ENCODE measurements at places on chromosomes 5 and 9. TPM values are rescaled to one million over a fixed set of nuclear protein-coding genes. Genes with fewer than 3 reads are reported as not detected.

The DMRT3 gene
- total RNA-seq: not detected

DNA sequence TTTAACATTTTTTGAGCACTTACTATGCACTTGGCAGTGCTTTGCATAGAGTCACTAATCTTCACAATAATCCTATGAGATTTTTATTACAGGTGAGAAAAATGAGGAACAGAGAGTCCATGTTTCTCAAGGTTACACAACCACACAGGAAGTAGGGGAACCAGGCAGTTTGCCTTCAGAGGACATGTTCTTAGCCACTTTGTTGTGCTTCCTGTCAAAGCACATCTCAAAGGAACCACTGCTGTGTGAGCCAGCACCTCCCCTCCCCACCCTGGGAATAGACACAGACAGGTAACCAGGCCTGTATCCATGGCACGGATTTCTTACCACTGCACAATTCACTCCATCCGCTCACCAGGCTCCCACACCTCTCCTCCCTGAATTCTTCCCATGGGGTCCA is 6.3 kb upstream of the DNAJB5 start:
- peaks cover 6% of the 10 kb centered on the region for H3K27me3 ChIP-seq
- no peak overlapping the region for H3K4me3 ChIP-seq
- no peaks in the 10 kb centered on the region for H3K36me3 ChIP-seq

GRCh38 chr9:77575785-77576184 is 72.3 kb downstream of the GNA14 start:
- H3K27ac ChIP-seq: no peak overlapping the region
- no peaks in the 10 kb centered on the region for H3K36me3 ChIP-seq

- H3K27me3 ChIP-seq: no peaks in the 10 kb centered on the region
- no peak overlapping the region for H3K27ac ChIP-seq
- no peak overlapping the region for H3K4me3 ChIP-seq
- no peaks in the 10 kb centered on the region for H3K4me1 ChIP-seq
Measured at GRCh38 chr5:100165309-100165708, 369.9 kb upstream of the FAM174A start.

The SAPCD2 gene
- 71.7 TPM for total RNA-seq

The MTMR12 gene
- 27.3 TPM for total RNA-seq

- H3K4me1 ChIP-seq: peaks cover 18% of the 10 kb centered on the region
- no peak overlapping the region for H3K4me3 ChIP-seq
- DNase-seq: no peak
Measured at GRCh38 chr5:112974901-112975300, 1.7 kb upstream of the DCP2 start.

GRCh38 chr5:139571966-139572365 is 10.8 kb downstream of the UBE2D2 start:
- no peak for DNase-seq
- no peaks in the 10 kb centered on the region for H3K4me1 ChIP-seq
- H3K27me3 ChIP-seq: no peaks in the 10 kb centered on the region
- H3K36me3 ChIP-seq: no peaks in the 10 kb centered on the region

GRCh38 chr9:111957856-111958631 is 61.4 kb downstream of the UGCG start:
- no peak overlapping the region for H3K27ac ChIP-seq
- H3K4me1 ChIP-seq: peaks cover 12% of the 10 kb centered on the region
- no peaks in the 10 kb centered on the region for H3K27me3 ChIP-seq
- no peak for DNase-seq

GRCh38 chr5:57986761-57987341 is 473.0 kb downstream of the PLK2 start:
- H3K4me1 ChIP-seq: peaks cover 20% of the 10 kb centered on the region
- H3K27me3 ChIP-seq: no peaks in the 10 kb centered on the region
- no peak overlapping the region for H3K4me3 ChIP-seq
- no peak for DNase-seq
